C1 segment of cervical spinal cord (tissue), 14 donors: ENCODE measurements at places on chromosomes 13 and 19.
A peak's percentile ranks its signal among the peaks of the same experiment; 100 is the strongest.

DNA sequence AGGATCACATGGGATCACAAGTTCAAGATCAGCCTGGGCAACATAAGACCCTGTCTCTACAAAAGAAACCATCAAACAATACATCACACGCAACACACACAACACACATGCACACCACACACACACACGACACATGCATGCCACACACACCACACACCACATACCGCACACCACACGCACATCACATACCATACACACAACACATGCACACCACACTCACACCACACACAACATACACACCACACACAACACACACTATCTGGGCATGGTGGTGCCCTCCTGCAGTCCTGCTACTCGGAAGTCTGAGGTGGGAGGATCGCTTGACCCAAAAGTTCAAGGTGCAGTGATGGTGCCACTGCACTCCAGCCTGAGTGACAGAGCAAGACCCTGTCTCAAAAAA lies 198.3 kb downstream of the USP12 start:
- DNase-seq: no peak

DNA sequence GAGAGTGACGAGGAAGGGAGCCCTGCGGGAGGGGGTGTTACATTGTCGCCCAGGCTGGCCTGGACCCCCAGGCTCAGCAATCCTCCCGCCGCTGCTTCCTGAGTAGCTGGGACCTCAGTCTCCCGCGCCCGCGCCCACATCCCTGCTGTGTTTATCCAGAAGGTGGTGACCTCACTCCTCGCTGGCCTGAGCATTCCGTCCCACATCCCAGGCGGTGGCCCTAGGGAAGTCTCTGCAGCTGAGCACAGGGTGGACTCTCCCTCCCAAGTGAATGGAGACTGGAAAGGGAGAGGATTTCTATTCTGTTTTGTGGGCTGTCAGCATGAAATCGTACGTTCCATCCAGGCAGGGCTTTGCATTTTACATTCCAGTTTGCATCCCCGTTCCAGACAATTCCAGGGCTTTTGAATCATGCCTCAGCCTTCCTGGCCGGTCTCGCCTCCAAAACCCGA lies 401 bp upstream of the ZNF765 start:
- DNase-seq: peak; percentile 72

- DNase-seq: no peak
These were observed 5.9 kb upstream of the ARL11 start for GRCh38 chr13:49622174-49622946.

- no peak for DNase-seq
These were observed 15.2 kb upstream of the ERCC5 start for GRCh38 chr13:102830646-102831045.

- no peak for DNase-seq
These were observed 81.3 kb upstream of the FRY start for GRCh38 chr13:31950111-31950815.

GRCh38 chr13:66860878-66861417 lies 369.2 kb downstream of the PCDH9 start:
- DNase-seq: no peak

GRCh38 chr13:60018536-60018935 lies 145.2 kb downstream of the DIAPH3 start:
- no peak for DNase-seq

DNA sequence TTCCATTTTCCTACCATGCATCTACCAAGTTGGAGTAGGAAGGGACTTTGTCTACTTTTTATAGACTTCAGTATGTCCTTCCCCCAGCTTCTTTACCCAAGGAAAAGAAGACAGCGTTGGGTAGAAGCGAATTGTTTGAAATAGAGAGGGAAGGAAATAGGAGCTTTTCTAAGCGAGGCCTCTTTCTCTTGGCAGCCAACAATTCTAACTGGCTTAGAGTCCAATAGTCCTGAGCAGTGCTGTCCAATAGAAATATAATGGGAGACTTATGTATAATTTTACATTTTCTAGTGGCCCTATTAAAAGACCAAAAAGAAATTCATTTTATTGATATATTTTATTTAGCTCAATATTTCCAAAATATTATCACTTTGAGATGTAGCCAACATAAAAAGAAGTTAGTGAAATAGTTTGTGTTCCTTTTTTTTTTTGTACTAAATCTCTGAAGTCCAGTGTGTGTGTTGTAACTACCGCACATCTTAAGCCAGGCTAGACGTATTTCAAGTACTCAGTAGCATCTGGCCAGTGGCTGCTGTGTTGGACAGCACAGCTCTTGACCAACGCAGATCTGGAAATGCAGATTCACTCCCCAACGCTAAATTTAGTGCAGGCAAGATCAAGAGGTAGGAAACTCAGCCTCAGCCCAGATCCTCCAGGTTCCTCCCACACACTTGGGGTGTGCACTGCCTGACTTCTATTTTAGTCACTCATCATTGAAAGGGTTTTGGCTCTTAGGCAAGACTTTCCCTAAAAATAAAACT lies 179.2 kb downstream of the SHISA2 start:
- DNase-seq: no peak

DNA sequence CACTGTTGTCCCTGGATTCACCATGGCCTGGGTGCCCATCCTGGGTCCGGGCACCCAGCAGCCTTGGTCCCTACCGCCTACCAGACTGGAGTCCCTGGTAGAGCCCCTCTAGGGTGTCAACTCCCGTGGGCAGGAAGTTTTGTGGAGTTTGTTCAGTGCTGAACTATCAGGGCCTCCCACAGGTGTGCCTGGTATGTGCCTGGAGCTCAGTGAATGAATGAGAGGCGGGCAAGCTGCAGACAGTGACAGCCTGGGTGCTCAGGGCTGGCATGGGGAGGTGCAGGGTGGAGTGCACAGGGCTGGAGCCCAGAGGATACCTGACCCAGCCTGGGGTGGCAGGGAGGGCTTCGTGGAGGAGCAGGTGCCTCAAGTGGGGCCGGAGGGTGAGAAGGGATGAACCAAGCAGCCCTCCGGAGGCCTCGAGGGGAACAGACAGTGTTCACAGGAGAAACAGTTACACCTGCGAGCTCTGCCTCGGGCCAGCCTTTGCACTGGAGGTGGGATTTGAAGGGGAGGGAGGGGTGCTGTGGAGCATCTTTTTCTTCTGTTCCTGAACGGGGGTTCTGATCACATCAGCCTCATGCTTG lies 29.6 kb downstream of the PAK4 start:
- no peak for DNase-seq

- DNase-seq: no peak
These were observed 252.4 kb downstream of the HS6ST3 start for GRCh38 chr13:96342286-96342685.

DNA sequence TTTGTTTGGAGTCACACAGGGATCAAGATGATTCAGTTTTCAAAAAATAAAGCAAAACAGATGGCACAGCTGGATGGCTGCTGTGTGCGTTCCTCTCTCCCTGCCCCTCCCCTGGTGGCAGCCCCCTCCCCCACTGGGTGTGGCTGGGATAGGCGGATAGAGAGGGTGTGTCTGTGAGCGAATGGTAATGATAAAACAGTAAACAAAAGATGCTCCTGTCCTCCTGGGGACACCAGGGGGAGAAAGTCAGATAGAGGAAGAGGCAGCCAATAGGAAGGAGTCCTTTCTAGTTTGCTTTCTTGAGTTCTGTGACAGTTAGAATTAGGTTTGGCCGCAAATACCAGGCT lies 6.5 kb downstream of the TMEM255B start:
- no peak for DNase-seq

DNA sequence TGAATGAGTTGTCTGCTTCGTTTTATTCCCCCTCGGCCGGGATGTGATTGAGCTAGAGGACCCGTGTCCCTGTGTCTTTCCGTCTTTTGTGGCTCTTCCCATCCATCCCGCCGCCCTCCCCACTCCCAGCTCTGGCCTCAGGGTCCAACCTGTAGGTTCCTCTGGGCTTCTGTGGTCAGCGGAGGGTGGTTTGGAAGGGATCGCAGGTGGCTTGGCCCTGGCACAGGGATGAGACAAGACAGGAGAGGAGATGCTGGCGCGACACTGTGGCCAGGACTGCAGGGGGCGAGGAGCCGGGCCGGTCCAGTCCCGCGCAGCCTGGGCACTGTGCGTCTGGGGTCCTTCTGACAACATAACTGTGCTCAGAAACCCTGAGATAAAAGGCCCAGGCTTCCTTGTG lies 2.0 kb downstream of the EVI5L start:
- DNase-seq: no peak

DNA sequence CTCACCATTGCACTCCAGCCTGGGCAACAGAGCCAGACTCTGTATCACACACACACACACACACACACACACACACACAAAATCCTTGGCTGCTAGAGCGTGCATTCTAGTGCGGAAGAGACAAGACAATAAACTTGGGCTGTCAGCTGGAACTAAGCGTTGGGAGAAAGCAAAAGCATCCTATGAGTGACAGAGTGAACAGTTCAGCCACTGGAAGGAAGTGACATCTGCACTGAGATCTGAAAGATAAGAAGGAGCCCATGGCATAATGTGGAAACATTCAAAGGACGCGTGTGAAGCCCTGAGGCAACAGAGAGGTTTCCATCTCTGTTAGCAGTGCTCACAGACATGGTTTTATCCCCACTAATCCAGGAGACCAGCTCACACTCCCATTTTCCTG lies 3.5 kb upstream of the SLC1A5 start:
- DNase-seq: no peak

DNA sequence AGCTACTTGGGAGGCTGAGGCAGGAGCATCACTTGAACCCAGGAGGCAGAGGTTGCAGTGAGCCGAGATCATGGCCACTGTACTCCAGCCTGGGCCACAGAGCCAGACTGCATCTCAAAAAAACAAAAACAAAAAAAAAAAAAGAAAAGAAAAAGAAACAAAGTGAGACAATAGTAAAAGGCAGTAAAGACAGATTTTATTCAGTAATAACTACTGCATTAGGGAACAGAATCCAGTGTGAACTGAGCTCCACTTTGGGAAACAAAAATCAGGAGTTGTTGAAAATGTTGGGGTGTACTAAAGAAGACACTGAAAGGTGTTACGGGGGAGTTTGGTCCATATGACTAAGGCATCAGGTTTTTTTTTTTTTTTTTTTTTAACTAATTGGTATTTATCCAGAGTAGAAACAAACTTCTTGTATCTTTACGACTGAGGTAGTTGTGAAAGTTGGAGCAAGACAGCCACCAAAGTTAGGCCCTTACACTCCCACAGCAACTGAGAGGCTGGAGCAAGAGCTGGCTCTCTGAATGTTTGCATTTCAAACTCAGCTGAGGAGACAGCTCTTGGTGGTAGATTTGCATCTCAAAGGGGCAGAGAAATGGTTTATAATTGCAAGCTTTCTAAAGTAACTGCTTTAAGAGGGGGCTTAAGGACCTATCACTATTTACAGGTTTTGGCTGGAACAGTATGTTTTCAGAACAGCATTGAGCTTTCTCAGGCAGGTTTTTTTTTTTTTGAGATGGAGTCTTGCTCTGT lies 24.2 kb downstream of the ZNF607 start:
- DNase-seq: no peak

DNA sequence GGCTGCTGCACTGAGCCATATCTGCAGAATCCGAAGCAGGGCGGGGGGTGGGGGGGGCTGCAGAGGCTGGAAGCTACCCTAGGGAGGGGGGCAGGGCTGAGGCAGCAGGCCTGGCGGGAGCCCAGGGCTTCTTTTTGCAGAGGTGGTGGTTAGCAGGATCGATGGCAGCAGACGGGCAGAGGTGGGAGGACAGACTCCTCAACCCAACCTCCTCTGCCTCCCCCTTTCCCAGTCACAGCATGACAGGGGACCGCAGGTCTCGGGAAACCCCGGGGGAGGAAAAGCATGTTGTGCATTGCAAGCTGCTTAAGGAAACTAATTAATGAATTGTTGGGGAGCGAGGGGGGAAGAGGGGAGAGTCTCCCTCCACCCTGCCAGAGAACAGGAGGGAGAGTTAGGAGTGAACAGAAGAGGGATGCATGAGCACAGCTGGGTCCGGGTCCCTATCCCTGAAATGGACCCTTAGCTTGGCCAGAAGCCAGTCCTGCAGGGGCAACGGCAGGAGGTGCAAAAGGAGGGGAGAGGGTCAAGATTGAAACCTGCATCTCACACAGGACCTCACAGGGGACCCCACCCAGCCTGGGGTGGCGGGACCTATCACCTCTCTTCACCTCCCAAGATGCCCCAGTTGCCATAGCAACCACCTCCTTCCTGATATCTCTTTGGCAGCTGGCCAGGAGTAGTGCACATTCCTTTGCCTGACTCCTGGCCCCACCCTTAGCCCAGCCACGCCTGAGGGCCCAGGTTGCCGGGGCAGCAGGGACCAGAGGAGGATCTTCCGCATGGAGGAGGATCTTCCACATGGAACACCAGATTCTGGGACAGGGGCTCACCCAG lies 1.8 kb downstream of the FXYD7 start:
- no peak for DNase-seq

DNA sequence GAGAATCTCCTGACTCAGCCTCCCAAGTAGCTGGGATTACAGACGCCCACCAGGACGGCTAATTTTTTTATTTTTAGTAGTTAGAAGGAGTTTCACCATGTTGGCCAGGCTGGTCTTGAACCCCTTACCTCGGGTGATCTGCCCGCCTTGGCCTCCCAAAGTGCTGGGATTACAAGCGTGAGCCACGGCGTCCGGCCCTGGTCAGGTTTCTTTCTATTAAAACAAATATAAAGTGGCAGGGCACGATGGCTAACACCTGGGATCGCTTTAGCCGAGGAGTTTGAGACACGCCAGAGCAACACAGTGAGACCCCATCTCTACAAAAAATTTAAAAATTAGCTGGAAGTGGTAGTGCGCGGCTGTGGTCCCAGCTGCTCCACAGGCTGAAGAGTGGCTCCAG lies 1.5 kb upstream of the MED25 start:
- no peak for DNase-seq

GRCh38 chr13:81874681-81875661 lies 1534.0 kb upstream of the SPRY2 start:
- DNase-seq: no peak

DNA sequence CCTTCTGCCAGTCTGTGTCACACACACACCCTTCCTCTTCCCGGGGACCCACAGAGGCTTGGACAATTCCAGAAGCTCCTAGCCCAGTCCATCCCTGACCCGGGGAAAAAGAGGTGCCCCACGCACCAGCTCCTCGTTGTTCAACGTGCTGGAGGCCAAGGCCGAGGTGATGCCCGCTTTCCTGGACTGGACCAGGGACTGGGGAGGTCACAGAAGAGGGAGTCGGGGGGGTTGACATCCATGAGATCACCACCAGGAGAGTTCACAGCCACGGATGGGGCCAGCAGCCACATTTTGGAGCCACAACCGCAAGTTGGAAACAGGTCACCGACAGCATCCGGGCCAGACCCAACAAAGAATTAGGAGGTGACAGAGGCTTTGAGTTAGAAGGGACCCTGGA lies 39.4 kb downstream of the UNC13A start:
- DNase-seq: no peak

DNA sequence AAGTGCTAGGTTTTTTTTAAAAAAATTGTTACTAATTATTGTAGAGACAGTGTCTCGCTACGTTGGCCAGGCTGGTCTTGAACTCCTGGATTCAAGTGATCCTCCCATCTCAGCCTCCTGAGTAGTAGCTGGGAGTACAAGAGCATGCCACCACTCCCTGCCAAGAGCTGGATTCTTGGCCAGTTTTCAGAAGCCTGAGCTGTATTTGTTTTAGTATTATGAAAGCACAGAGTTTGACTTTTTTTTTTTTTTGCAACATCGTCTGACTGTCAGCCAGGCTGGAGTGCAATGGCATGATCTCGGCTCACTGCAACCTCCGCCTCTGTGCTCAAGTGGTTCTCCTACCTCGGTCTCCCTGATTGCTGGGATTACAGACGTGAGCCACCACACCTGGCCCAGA lies 7.0 kb downstream of the ARMC6 start:
- DNase-seq: no peak

GRCh38 chr19:2573916-2574315 lies 98.0 kb downstream of the GADD45B start:
- DNase-seq: no peak

GRCh38 chr19:6275170-6275744 lies 4.5 kb downstream of the MLLT1 start:
- no peak for DNase-seq
